ENCODE measurements at places on chromosomes 6 and 20.

GRCh38 chr6:98839781-98840361 lies 5.5 kb downstream of the POU3F2 start:
- no peak for DNase-seq

- DNase-seq, result no peak
These were observed 48.1 kb downstream of the CNKSR3 start for GRCh38 chr6:154462425-154462824.

DNA sequence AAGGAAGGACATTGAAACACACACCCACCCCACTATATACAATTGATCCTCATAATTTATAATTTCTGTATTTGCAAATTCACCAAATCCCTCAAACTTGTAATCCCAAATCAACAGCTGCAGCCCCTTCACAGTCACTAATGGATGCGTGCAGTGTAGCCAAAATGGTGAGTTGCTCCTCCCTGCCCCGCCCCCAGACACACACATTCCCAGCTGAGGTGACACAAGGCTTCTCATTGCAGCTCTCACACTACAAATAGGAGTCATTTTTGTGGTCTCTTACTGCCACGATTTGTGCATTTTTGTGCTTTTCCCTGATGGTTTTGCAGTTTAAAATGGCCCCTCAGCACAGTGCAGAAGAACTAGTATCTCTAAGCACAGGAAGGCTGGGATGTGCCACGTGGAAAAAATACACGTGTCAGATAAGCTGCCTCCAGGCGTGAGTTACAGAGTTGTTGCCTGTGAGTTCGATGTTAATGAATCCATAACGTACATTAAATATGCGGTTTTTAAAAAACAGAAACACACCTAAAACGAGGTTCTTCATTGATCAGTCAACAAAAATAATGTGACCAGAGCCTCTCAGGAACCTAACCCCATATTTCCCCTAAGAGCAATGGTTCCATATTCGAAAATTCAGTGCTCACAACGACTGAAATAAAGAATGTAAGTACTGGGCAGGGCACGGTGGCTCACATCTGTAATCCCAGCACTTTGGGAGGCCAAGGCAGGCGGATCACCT lies 8.2 kb downstream of the ATP9A start:
- no peak for DNase-seq

GRCh38 chr6:150887978-150888563 lies 22.6 kb downstream of the MTHFD1L start:
- no peak for DNase-seq

DNA sequence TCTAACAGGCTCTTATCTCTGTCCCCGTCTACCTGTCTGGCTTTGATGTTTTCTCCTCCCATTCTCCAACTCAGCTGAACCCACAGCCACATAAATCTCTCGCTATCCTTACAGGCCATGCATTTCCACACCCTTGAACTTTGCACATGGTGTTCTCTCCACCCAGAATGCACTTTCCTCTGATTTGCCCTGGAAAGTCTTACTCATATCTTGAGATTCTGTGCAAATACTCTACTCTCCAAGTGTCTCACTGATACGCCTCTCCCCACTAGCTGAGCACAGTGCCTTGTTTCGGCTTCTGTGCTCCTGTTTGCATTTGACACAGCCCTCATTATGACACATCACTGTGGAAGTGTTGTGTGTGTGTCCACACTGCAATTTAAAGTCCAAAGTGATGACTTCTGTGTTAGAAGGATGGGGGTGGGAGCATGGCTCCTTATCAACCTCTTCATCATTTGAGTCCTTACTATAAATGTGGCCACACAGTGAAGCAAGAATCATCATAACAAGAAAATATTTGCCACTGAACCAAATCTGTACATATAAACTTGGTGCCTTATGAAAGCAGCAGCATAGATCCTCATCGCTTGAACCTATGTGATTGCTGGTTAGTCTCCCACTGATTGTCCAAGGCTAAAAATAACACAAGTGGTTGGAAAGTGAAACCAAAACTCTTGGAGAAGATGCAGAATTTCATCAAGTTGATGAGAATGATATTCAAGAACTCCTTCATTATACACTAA lies 5.5 kb upstream of the PRELID3B start:
- DNase-seq, result no peak

- no peak for DNase-seq
These were observed 543.2 kb upstream of the CHD6 start for GRCh38 chr20:42161228-42161829.

DNA sequence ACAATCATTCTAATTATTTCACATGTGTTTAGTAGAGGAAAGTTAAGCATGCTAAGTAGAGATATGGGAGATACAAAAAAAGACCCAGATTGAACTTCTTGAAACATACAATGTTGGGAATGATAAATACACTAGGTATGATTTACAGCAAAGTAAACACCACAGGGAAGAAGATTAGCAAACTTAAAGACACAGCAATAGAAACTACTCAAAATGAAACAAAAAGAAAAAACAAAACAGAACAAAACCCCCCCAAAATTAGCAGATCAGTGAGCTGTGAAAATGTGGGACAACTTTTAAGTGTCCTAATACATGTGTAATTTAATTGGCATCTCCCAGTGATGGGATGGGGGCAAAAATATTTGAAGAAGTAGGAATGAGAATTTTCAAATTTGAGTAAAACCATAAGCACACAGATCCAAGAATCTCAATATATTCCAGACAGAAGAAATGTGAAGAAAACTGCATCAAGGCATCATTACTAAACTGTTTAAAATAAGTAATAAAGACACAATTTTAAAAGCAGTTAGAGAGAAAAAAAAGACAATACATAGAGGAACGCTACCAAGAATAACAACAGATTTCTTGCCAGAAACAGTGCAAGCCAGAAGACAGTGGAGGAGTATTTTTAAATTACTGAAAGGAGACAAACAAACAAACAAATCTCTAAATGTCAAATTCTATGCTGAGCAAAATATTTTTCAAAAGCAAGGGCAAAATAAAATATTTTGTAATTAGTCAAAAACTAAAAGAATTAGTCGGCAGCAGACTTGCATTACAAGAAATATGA lies 473.7 kb downstream of the QKI start:
- DNase-seq, result no peak

- DNase-seq, result no peak
These were observed 89.5 kb downstream of the TIAM2 start for GRCh38 chr6:155084431-155085123.

DNA sequence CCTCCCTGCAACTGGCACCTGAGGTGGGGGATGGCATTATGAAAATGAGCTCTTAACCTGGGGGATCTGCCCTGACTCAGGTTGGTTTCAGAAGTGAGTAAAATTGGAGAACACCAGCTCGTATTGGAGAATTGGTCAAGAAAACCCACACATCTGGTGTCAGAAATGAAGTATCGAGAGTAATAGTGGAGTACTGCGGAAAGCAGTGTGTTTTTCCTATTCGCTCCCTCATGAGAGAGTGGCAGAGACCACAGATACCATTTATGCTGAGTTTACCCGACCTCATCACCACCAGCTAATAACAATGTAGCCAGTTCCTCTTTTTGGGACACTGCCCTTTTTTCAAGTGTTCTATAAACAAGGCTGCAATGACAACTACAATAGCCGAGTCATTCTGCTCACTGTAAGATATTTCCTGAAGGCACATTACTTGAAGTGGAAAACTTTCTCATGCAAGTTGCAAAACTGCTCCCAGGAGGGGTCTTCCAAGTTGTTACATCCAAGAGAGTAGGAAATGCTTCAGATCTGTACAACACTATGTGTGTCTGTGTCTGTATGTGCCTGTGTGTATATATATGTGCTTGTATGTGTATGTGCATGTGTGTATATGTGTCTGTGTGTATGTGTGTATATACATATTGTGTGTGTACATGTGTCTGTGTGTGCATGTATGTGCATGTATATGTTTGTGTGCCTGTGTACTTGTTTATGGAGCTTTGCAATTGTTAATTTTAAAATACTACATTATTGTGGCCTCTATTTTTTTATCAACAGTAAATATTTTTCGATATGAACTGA lies 106.0 kb upstream of the CST7 start:
- DNase-seq, result no peak

DNA sequence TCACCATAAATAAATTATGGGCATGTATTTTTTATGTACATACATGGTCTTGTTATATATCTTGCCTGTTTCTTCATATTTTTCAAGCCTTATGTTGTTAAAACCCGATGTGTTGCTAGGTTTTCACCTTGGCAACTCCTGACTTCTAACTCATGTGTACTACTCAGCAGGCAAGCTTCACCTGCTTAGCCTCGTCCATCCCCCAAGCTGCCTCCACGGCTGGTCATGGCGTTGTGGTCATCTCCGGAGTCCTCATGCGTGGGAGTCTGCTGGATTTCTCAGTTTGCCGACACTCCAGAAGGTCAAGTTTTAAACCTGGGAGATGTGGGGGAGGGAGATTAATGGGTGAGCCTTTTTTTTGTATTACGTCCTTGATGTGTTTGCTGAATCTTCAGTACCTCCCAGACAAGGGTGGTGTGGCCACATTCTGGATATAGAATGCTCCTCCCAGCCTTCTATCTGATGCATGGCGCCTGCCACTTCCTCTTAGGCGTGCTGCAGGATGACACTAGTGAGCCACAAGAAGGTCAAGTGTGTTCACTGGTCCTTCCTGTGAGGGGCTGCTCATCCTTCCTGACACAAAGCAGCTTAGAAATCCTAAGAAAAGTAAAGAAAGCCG lies 26.6 kb upstream of the EDN3 start:
- DNase-seq, result no peak

GRCh38 chr6:8865451-8865850 lies 430.1 kb upstream of the SLC35B3 start:
- DNase-seq, result no peak

- DNase-seq, result no peak
These were observed 129.3 kb upstream of the MLN start for GRCh38 chr6:33933101-33933500.

GRCh38 chr20:49427751-49428518 lies 54.5 kb downstream of the KCNB1 start:
- DNase-seq, result no peak

DNA sequence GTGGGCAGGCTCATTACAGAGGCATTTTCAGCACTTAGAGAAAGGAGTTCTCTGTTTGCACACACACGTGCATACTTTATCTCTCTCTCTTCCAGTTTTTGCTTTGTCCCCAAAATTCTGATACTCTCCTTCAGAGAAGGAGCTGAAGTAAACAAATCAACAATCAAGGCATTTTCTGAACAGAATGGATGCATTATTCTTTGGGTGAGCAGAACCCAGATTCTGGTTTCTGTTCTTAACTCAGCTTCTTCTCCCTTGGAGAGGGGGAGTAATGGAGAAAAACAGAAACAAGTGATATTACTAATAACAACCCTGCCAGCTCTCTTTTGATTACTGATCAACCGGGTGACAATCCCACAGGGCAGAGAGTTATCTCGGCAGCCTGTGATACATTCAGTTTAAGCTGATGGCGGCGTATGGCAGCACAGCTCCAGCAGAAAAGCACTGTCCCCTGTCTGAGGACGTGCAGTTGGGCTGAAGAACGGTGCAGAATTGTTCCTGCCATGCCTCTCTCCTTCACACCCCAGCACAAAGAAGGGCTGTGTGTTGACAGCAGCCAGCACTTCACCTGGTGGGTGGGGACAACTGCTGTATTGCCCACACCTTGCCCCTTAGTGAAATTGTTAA lies 47.3 kb upstream of the SASH1 start:
- DNase-seq, result no peak

- no peak for DNase-seq
These were observed 12.4 kb upstream of the CSNK2A1 start for GRCh38 chr20:555976-556385.

DNA sequence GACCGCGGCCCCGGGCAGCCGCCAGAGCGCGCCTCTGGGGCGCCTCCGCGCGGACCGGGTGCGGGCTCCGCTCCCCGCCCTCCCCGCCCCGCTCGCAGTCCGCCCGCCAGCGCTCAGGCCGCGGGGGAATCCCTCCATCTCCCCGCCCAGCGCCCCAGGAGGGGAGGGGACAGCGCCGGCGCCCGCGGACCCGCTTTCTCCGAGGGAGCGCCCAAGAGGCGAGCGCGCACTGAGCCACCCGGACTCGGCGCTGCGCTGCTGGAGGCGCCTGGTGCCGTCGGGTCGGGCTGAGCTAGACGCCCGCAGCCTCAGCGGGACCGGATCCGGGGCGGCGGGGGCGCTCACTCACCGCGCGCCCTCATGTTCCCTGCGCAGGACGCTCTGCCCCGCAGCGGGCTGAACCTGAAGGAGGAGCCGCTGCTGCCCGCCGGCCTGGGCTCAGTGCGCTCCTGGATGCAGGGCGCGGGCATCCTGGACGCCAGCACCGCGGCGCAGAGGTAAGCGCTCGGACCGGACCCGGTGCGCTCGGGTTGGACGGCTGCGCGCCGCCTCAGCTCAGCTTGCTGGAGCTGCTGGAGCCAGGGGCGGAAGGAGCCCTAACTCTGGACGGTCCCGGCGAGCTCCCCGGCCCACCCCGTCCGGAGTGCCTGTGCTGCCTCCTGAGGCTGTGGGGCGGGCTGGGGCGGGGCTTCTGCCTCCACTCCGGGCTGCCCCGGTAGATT lies 867 bp downstream of the EBF4 start:
- no peak for DNase-seq

DNA sequence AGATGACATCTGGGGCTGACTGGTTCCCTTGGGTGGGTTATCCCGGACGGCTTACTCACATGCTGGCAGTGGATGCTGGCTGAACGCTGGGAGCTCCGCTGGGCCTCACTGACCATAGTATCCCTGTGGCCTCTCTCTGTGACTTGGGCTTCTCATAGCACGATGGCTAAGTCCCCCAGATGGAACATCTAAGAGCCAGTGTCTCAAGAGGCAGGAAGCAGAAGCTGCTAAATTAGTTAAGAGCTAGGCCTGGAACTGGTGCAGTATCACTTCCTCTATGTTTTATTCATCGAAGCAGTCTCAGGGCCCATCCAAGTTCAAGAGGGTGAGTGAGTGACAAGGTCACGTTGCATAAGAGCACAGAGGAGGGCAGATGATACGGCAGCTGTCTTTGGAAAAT lies 116.5 kb upstream of the LAMP5 start:
- no peak for DNase-seq

GRCh38 chr20:64050261-64051032 lies 1.0 kb upstream of the SOX18 start:
- no peak for DNase-seq

DNA sequence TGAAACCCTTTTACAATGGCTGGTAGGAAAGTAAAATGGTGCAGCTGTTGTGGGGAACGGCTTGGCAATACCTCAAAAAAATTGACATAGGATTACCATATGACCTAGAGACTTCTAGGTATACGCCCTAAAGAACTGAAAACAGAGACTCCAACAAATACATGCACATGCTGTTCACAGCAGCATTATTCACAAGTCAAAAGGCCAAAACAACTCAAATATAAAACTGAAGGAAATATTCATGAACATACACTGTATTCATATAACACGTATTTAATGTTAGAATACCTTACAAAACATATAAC lies 74.6 kb downstream of the FOXA2 start:
- no peak for DNase-seq

GRCh38 chr6:115796829-115797228 lies 263.9 kb downstream of the FRK start:
- DNase-seq, result no peak

DNA sequence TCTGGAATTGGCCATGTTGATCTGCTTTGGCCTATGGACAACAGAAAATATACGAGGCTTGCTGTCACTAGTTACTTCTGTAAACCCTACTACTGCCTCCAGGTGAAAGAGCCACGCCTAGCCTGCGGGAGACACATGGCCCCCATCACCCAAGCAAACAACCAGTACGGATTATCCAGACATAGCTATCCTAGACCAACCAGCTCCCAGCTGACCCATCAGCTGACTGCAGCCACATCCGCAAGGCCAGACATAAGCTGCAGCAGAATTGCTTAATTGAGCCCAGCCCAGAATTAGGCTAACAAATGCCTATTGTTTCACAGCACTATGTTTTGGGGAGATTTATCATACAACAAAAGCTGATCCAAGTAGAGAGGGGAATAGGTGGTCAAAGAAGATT lies 13.5 kb downstream of the REV3L start:
- DNase-seq, result no peak

GRCh38 chr6:126015863-126016262 lies 29.5 kb downstream of the TRMT11 start:
- no peak for DNase-seq

Data from cortex of kidney (tissue), 1 donor.